ENCODE measurements at places on chromosomes 16 and 17.

- DNase-seq: no peak
These were observed 54.9 kb downstream of the BEAN1 start for GRCh38 chr16:66481943-66482390.

DNA sequence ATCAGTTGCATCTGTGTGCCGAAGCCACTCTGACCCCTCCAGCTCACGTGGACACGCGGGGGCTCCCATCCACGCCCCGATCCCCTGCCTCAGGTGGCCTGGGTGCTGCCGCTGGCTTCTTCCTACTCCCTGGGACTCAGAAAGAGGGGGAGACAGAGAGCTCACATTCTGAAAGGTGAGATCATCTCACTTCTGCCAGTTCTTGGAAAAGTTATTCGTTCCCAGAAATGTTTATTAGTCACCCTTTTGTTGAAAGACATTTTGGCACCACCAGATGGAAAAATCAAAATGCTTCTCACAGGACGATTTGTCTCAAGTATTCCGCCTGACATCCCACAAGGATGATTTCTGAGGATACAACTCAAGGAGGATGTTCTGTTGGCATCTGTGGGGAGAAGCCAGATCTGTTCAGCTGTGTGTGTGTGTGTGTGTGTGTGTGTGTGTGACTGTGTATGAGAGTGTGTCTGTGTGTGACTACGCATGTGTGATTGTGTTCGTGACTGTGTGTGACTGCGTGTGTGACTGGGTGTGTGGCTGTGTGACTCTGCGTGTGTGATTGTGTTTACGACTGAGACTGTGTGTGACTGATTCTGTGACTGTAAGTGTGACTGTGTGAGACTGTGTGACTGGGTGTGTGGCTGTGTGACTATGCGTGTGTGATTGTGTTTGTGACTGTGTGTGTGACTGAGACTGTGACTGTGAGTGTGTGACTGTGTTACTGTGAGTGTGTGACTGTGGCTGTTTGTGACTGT, 207.3 kb downstream of the NTN1 start:
- no peak for DNase-seq

DNA sequence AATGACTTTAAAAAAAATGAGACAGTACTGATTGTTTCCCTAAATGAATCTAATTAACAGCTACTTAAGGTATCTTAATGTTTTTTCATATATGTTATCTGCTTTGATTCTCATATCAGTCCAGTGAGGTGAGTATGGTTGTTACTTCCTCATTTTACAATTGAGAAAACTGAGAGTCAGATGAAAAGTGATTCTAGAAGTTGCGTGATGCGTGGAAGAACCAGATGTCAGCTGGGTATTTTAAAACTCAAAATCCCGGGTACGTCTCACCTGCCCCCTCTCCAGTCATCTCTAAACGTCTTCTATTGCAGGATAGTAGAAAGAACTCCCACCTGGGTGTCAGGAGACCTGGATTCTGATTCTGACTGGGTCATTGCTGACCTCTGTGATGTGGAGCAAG, 89.2 kb downstream of the MAP2K6 start:
- no peak for DNase-seq

- no peak for DNase-seq
These were observed 176.9 kb upstream of the FAM20A start for GRCh38 chr17:68777856-68778694.

GRCh38 chr16:29857133-29857760, 5.8 kb downstream of the CDIPT start:
- no peak for DNase-seq

Measured in activated T-helper 1 cell treated with anti-CD3 and anti-CD28 coated beads, Interleukin-2, amount 50 U/mL, for 16 hours (primary cell).